ENCODE measurements at places on chromosomes 5 and 9.

GRCh38 chr9:95435074-95435728 lies 81.6 kb downstream of the PTCH1 start:
- DNase-seq, result no peak

DNA sequence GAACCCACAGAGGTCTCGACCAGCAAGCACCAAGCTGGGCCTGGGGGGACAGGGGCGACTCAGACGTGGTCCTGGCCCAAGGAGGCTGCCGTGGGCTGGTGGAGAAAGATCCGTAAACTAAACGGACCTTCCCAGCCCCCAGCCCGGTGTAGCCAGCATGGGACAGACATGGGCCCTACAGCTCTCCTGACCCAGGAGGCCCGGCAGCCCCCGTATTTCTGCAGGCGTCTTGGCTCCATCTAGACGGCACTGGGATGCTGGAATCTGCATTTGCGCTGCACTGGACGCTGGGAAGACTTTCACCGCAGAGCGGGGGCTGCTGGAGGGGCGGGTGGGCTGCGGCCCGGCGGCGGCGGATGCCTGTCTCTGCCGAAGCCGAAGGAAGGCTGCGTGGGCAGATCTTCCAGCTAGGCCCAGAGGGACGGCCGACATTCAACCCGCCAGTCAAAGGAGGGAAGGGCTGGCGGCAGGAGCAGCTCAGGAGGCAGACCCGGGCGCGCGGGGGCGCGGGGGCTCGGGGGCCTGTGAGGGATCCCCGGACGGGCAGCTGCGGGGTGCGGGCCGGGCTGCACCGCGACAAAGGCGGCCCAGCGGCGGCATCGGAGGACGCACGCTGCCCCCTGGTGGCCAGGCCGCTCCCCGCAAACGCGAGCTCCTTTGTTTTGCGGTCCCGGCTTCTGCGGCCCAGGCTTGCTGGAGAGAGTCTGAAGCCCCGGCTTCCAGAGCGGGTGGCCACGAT lies 266.2 kb downstream of the NSG2 start:
- DNase-seq, result no peak

DNA sequence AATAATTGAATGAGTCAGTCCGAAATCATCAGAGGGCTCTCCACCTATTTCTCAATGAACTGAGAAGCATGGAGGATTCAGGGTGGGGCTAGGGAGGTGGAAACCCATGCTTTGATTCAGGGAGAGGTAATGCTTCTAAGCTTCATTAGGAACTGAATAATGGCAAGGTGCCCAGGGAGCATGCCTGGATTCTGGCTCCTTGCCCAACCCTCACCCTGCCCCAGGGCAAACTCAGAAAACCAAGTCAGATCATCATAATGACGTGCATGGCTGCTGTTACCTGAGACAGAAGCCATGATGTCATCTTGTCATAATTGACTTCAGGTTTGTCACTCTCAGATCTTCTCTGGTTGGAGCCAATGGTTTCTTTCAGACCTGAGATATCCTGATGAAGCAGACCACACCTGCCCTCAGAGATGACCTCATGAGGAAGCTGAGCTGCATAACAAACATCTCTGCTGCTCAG lies 199.6 kb downstream of the SYK start:
- DNase-seq, result no peak

- no peak for DNase-seq
Observed at GRCh38 chr5:60883229-60883628, 39.2 kb upstream of the ELOVL7 start.

GRCh38 chr5:58795327-58795726 lies 212.5 kb downstream of the RAB3C start:
- DNase-seq, result no peak

GRCh38 chr5:13034061-13034460 lies 910.4 kb downstream of the DNAH5 start:
- no peak for DNase-seq

- DNase-seq, result no peak
Observed at GRCh38 chr5:147918101-147918685, 11.9 kb upstream of the C5orf46 start.

GRCh38 chr5:126182971-126183695 lies 240.1 kb upstream of the GRAMD2B start:
- no peak for DNase-seq

Measured in esophagus muscularis mucosa (tissue), 4 donors.